Activated CD4-positive, alpha-beta T cell treated with anti-CD3 and anti-CD28 coated beads, Interleukin-2, amount 10 ng/mL, durations not matched to agents 7 days and 5 days (primary cell): ENCODE measurements at places on chromosomes 4 and X. TPM values are rescaled to one million over a fixed set of nuclear protein-coding genes. Genes with fewer than 3 reads are reported as not detected.

DNA sequence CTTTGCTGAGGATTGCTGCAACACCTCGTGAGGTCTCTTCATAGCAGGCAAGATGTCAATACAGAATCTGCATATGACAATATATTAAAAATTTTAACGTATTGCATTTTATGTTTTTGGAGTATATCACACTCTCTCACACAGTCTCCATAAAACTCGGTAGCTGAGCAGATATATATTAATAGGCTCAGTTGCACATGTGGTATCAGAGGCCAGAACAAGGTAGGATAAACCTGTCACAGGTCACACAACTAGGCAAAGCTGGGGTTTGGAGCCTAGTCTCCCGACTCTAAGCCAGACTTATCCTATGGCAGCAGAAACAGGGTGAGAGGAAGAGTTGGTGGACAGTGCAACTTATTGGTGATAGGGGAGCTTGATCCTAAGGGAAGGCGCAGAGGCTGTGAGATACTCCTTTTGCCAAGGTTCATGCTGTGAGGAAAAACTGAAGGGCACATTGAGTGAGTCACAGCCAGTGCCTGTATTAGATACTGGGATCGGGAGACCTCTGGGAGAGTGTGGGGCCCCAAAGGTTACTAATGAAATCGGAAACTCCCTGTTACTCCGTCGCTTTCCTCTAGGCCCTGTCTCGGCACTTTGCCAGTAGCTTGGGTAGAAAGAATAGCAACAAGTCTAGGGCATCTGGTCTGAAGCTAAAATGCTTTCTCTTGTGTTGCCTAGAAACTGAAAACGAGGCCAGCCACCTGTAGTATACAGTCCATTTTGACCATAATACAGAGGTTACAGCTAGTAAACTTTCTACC lies 195.7 kb downstream of the ARHGAP10 start:
- H3K27me3 ChIP-seq: no peaks in the 10 kb centered on the region
- no peaks in the 10 kb centered on the region for H3K36me3 ChIP-seq
- no peak overlapping the region for H3K27ac ChIP-seq
- no peak overlapping the region for H3K4me3 ChIP-seq
- H3K4me1 ChIP-seq: no peaks in the 10 kb centered on the region

GRCh38 chrX:13763489-13763888 lies 28.9 kb downstream of the OFD1 start:
- H3K36me3 ChIP-seq: peaks cover 27% of the 10 kb centered on the region
- H3K27ac ChIP-seq: no peak overlapping the region
- no peak for DNase-seq
- H3K27me3 ChIP-seq: no peaks in the 10 kb centered on the region

- peaks cover 29% of the 10 kb centered on the region for H3K36me3 ChIP-seq
- no peak overlapping the region for H3K4me3 ChIP-seq
- H3K27ac ChIP-seq: no peak overlapping the region
- DNase-seq: no peak
Measured at GRCh38 chr4:102647117-102647516, 113.7 kb downstream of the MANBA start.

- H3K4me1 ChIP-seq: no peaks in the 10 kb centered on the region
- H3K36me3 ChIP-seq: no peaks in the 10 kb centered on the region
- no peak overlapping the region for H3K4me3 ChIP-seq
- H3K27me3 ChIP-seq: peaks cover 2% of the 10 kb centered on the region
- H3K27ac ChIP-seq: no peak overlapping the region
Measured at GRCh38 chrX:151789179-151789800, 54.7 kb downstream of the CNGA2 start.

DNA sequence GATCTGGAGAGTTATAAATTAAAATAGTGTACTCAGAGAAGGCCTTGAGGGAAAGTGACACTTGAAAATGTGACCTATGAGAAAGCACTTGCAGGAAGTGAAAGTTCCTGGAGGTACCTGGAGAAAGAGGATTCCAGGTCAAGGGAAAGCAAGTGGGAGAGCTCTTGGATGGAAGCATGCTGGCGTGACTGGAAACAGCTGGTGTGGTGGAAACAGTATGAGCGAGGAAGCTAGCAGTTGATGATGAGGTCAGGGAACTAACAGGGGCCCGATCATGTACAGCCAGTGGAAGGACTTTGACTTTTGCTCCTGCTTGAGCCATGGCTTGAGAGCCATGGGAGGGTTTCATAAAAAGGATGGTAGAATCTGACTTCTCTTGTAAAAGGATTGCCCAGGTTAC lies 9.5 kb upstream of the CLCN5 start:
- H3K4me1 ChIP-seq: peaks cover 15% of the 10 kb centered on the region
- peaks cover 4% of the 10 kb centered on the region for H3K27me3 ChIP-seq
- DNase-seq: no peak

DNA sequence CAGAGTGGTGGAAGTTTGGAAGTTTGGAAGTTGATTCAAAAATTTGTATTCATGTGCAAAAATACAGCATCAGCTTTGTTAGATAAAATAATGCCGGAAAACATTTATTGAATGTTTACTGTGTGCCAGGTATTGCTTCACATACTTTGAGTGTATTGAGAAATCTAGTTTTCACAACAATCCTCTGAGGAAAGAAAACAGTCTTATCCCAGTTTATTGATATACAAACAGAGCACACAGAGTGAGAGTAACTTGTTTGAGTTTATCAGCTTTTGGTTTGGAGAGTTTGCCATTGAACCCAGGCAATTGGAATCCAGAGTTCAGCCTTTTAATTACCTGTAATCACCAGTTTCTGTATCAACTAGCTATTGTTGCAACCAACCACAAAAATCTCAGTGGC lies 127.2 kb upstream of the RPS6KA3 start:
- no peaks in the 10 kb centered on the region for H3K36me3 ChIP-seq
- no peak overlapping the region for H3K4me3 ChIP-seq
- H3K27me3 ChIP-seq: peaks cover 2% of the 10 kb centered on the region
- H3K4me1 ChIP-seq: no peaks in the 10 kb centered on the region

Gene UCHL1
- total RNA-seq: not detected

Gene CENPVL2
- total RNA-seq: not detected

Gene CASP3
- total RNA-seq: 58.0 TPM

Gene PASD1
- not detected for total RNA-seq

Gene TLR8
- not detected for total RNA-seq

Gene CORIN
- total RNA-seq: not detected

Gene AKAP4
- not detected for total RNA-seq
